Cerebellar cortex (tissue), 1 donor: ENCODE measurements at places on chromosomes 3 and 15.

GRCh38 chr3:178735032-178735674 is 198.9 kb downstream of the KCNMB2 start:
- no peak for DNase-seq

DNA sequence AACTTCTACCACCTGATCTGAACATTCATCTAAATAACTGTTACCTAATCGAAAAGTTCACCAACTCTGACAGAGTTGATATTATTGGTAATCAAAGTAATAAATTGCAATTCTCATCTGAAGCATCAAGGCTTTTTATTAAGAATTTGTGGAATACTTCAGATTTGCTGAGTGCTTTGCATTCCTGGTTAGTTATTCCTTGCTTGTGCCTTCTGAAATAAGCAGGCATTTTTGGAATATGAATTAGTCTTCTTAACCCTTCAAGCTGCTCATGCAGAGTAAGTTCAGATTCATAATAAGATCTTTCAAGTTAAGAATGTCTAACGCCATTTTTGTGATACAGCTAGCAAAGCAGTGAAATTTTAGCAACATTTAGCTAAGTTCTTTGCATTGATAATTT is 188.5 kb downstream of the ALCAM start:
- no peak for DNase-seq

- DNase-seq = no peak
Observed at GRCh38 chr3:192879346-192880031, 38.2 kb downstream of the MB21D2 start.

- no peak for DNase-seq
Observed at GRCh38 chr3:136546720-136547119, 205.5 kb downstream of the STAG1 start.

- DNase-seq = peak; percentile 69
Observed at GRCh38 chr3:37198996-37199395, 24.6 kb upstream of the LRRFIP2 start.

GRCh38 chr3:4565809-4566501 is 72.8 kb downstream of the ITPR1 start:
- DNase-seq = no peak

DNA sequence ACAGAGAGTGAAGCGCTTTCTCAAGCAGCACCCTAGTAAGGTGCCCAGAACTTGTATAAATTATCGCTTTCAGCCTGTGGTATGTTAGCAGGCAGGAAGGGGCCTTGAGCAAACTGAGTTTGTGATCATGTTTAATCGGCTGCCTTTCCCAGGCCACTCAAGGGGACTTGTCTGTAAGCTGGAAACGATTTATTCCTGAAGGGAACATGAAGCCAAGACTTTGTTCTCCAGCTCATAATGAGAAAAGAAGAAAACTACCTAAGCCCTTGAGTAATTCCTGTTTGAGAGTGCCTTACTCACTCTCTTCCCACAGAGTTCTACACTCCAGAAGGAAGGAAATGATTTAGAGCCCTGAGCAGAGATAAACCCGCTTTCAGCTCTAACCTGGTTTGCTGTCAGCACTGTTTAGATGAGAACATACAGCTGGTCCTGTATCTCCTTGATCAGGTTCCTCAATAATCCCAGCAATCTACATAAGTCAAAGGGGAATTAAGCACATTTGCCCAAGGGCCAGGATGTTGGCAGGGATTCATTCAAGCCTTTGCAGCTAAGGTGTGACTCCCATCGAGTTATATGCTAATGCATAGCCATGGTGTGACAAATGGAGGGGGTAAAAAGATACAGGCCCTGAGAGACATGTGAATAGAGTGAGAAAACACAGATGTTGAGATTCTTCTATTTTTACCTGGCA is 187.7 kb upstream of the SLC24A5 start:
- no peak for DNase-seq

DNA sequence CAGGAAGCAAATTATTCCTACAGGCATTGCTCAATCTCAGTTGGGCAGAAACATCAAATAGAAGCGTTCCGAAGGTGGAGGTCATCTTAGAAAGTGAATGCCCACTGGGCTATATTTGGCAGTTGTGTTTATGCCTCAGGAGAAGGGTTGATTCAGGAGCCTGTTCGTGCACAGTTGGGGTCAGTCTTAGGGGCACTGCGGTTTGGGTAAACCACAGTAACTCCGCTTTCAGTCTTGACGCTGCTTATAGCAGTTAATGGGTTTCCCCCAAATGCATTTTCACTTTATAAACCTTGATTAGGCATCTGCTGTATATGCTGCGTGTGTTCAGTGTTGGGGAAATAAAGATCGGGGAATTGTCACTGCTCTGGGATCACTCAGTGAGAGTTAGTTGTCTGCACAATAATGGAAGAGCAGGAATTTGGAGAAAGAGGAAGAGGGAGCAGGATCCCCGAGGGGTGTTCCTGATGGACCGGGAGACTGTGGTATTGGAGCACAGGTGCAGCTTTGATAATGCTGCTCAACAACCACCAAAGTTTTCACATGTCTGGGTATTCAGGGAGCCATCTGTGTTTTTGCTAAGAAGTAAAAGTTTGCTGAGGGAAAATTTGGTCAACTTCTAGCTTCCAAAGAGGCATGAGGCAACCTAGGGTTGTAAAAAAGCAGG is 124.3 kb upstream of the EIF1B start:
- no peak for DNase-seq

DNA sequence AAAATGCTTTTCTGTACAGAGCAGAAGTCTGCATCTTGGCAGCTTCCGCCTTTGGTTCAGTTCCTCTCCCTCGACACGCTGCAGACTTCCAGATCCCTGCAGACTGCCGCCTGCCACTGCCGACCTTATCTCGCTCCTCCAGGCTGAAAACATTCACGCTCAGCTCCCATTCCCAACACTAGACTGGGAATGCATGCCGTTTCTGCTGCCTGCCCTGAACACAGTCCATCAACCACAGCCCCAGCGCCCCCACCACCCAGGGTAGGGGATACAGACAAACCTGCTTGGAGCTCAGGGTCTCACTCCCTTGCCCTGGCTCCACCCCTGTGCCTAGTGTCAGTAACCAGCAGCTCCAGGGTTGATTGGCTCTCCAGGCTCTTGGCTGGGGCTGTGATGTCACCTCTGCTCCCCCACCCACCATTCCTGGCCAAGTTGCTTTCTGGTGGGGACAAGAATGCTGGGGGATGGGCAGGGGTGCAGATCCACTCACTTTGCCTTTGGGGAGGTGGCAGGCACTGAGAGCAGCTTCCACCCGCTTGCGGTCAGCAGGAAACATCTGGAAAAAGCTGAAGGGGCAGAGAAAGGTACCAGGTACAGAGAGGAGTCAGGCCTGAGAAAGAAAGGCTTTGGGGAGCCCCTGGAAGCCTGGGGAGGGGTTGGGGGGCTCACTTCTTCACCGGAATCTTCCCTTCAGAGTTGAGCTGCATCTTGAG is 6.1 kb downstream of the PLCB2 start:
- no peak for DNase-seq

GRCh38 chr3:137948400-137949072 is 61.4 kb upstream of the CLDN18 start:
- peak; percentile 30 for DNase-seq

DNA sequence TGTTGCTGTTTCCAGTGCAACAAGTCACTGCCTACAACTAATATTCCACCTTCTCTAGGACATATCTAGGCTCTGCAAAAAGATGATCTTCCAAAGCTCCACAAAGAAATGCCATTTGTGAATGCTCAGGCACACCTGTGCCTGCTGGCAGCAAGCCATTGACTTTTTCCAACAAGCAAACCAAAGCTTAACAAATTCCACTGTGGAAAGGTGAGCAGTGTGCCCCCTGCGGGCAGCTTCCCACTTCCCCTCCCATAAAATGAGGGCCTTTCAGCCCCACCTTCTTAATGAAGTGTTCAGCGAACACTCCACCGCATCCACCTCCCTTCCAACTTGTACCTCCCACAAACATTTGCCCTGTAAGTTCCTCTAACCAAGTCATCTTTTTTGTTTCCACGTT is 157.5 kb upstream of the SLC24A5 start:
- DNase-seq = no peak

DNA sequence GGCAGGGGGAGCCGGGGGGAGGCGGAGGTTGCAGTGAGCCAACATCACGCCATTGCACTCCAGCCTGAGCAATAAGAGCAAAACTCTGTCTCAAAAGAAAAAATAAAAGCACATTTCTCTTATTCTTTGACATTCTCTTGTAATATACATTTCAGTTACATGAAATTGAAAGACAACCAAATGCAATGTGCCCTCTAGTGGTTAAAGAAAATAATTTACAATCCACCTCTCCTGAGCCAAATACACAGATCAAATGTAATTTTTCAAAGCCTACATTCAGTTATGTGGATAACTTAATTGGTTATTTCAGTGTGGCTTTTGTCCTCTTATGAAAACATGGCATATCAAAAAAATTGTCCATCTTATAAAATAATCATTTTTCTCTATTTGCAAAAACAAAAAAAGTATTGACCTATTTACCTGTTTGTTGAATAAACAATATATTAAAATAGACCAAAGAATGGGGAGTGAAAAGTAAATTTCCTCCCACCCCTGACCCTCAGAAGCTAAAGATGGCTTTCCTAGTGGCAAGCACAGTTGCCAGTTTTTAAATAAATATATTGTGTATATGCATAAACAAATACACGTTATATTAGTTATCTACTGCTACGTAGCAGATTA is 14.2 kb upstream of the U2SURP start:
- peak; percentile 60 for DNase-seq

DNA sequence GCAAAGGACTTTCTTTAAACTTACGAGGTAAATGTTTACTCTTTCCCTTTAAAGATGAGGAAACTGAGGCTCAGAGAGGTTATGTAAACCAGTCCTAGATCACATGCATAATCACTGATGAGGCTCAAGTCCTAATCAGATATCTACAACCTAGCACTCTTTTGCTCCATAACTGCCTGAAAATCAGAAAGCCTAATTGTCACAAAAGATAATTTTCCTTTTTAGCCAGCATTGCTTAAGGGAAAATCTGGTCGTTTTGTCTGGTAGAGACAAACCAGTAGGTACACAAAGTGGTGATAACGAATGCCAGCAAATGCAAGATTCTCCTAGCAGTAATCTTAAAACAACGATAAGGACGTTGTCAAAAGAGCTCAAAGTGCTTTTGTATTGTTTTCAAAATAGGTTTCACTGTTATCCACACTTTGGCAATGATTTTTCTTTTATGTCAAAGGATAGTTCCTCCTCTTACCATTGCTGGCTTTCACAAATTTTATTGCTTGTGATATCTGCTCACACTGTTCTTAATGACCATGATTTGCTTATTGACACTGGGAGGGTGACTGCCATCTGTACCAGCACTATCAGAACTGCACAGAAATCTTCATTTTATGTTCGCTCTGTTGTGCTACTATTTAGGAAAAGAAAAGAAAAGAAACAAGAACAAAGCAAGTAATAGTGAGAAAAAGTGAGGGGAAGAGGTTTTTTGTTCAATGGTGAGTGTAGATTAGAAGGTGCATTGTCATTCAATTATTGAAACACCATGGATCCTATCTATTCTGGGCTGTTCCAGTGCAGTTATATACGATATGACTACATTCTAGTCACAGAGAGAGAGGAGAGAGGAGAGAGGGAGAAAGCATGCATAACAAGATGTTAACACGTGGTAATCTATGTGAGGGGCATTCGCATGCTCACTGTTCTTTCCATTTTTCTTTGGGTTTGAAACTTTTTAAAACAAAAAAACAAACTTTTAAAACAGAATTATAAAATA is 13.7 kb downstream of the IQCH start:
- no peak for DNase-seq

- DNase-seq = no peak
Observed at GRCh38 chr15:75171408-75171807, 30.3 kb upstream of the C15orf39 start.

GRCh38 chr3:133113927-133114597 is 75.9 kb downstream of the TMEM108 start:
- no peak for DNase-seq

DNA sequence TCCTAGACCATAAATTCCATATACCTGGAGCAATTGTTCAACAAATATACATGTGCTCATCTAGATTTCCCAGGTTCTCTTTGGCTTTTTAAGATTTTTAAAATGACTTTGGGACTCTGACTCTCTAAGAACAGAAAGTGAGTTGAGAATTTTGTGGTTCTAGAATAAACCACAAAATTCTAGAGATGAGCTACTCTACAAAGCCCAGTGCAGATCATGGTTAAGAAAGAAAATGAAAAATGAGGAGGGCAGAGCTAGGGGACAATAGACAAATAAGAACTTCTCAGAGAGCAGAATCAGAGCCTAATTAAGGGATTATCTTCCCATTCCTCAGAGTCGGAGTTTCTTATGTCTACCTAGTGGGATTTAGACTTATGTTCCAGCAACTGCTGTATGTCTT is 694.7 kb downstream of the ZNF385D start:
- DNase-seq = no peak

GRCh38 chr15:58459560-58459959 is 27.8 kb downstream of the LIPC start:
- DNase-seq = no peak
